ENCODE measurements at places on chromosomes 4 and X.

DNA sequence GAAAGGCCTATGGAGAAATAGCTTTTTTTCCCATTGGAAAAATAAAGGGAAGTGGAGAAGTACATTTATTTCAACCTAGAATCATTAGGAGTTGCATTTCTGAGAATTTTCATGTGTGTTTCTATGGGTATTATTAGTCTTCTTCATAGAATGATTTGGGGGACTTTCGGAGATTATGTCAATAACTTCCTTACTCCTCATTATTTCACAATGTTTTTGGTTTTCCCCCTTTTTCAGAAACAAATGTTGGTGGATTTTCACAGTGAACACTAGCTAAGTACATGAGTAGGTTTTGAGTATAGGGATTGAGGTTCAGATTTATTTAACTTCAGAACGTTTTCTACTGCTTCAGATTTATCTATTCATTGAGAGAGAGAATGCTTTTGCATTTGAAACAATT is 54.0 kb downstream of the SH3BGRL start:
- no peak for DNase-seq

GRCh38 chrX:4547213-4547836 is 833.9 kb upstream of the PRKX start:
- peak; percentile 51 for DNase-seq

DNA sequence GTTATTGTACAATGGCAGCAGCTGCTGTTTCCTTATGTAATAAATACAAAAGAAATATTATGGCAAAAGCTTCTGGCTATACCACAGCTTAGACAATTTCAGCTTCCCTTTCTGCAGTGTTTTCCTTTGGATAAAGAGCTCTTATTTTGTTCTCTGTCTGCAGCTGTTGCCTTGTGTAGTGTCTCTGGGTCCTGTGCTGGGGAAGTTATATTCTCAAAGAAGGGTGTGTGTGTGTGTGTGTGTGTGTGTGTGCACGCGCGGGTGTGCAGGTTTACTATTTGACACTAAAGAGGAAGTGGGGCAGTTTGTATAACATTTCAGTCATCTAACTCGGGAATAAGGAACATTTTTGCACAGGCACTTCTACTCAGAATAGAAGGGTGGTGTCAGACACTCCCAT is 83.6 kb downstream of the REPS2 start:
- no peak for DNase-seq

GRCh38 chr4:151197247-151197646 is 79.7 kb upstream of the PRSS48 start:
- no peak for DNase-seq

- no peak for DNase-seq
Observed at GRCh38 chrX:153763298-153763932, 634 bp upstream of the PLXNB3 start.

DNA sequence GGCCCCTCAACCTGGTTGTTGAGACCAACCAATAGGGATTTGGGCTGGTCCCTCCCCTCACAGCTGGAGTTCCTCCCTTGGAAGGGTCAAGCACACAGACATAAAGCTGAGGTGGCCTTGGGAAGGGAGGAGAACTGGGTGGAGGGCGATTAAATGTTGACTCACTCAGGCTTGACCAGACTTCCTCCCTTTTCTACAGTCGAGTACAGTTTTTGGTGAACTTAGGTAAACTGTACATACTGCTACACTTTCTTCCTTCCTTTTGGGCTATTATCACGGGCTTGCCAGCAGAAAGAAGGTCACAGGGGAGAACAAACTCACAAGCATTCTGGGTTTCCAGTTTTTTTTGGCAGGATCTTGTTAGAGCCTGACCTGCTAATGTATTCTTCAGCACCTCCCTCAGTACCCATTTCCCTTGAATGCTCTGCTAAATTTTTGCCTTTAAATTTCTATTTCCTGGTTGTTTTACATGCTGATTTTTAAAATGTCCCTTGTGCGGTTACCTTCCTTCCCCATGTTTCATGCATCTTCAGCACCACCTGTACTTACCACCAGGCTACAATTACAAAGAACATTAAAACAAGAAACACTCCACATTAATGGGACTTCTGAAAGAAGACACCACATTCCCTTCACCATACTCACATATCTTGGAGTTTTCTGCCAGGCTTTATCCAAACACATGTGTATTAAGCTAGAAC is 135.2 kb upstream of the RASGEF1B start:
- DNase-seq: no peak

GRCh38 chrX:153938226-153938786 is 3.5 kb upstream of the NAA10 start:
- no peak for DNase-seq

DNA sequence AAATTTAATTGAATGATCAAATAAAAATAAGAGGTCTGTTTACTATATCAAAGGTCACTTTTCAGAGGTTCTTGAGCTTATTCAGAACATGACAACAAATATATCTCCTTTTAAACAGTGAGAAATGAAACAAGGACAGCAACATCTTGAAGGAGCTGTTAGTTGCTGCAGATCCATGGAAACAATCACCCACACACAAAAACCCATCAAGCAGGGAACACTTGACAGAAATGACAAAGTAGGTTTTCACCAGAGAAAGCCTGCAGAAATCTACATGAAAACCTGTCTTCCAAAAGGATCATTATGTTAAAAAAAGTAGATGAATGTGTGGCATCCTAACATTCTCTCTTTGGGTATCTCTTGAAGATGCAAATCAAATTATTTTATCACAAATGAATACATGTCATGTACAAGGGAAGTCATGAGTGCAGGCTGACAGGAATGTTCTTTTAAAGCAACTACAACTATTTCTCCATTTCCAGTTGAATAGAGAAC is 203.0 kb downstream of the GRIA2 start:
- DNase-seq: no peak

DNA sequence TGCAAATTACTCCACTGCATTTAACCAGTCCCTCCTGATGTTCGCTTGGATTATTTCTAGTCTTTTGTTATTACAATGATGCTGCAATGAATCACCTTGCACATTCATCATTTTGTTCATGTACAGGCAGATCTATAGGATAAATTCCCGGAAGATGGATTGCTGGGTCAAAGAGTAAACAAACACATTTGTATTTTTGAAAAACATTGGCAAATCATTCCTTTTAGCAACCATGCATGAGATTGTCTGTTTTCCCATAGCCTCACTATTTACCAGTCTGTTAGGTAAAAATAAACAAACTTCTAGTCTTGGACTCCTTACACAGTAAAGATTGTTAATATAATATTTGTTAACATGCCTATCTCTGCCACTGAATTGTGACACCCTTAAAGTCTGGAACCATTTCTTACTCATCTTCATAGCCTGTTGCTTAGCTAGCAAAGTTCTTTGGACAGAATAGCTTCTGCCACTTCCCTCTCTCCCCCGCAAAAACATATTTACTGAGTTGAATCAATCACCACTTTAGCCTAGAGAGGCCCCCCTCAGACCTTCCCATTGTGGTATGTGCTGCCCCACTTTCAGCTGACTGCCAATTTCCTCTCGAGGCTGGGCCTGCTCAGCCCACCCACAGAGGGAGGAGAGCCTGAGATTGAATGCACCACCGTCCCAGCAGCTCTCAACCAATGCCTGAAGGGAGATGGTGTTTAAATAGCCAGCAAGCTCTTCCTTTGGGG is 108.4 kb upstream of the ATXN3L start:
- no peak for DNase-seq

- DNase-seq: peak; percentile 30
Observed at GRCh38 chrX:102339312-102340298, 92.6 kb downstream of the NXF2 start.

DNA sequence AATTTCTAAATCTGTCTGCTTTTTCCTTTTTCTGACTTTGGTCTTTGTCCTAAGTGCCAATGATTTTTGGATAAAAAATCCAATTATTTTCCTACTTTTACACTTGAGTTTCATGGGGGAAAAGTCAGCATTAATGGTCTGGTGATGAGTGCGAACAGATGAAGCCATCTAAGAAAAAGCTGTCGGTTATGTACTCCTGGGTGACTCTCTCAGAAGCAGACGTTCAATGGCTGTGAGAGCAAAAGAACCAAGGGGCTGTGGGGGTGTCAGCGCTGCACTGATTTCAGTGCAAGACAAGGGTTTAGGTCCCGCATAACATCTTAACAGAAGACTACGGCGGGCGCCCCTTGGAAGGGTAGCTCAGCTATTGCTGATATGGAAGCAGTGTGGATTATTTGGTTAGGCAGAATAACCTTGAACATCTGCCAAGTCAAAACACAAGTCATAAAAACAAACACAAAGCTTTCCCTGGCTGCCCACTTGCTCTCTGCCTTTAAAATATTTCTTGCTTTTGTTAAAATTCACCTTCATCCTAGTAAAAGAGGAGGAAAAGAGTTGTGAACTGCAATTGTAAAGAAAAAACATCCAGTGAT is 240.5 kb downstream of the MAML3 start:
- no peak for DNase-seq

DNA sequence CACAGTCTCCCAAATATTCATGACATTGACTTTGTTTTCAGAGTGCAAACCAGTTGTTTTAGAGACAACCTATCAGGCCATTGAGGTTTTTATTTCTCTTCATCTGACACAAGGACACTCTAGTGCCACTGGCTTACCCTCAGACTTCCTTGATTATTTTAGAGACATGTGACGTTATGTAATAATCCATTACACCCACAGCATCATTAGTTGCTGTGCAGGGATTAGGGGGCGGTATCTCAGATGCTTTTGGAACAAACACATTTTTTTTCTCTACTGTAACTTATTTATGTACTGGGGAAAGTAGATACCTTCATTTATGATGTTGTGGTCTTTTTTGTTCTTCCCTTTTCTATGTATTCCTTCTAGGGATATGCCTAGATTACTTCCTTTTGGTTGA is 2293.1 kb downstream of the PCDH7 start:
- DNase-seq: no peak

GRCh38 chr4:121706595-121707021 is 9.8 kb upstream of the ANXA5 start:
- no peak for DNase-seq

DNA sequence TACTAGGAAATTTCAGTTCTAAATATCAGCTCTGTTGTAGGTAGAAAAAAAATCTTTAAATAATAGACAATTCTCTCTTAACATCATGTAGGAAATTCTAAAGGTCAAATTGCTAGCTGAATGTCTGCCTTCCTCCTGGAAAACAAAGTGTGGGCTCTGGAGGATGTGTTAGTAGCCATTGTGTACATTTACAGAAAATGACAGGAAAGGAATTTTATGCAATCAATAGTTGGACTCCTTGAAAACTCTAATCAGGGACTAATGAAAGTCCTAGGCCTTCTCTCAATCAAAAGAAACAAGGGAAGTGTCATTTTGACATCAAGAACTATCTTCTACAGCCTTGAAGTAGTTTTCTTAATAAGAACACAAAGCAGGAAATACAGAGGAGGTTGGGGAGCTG is 174.6 kb downstream of the ANKRD50 start:
- DNase-seq: no peak

DNA sequence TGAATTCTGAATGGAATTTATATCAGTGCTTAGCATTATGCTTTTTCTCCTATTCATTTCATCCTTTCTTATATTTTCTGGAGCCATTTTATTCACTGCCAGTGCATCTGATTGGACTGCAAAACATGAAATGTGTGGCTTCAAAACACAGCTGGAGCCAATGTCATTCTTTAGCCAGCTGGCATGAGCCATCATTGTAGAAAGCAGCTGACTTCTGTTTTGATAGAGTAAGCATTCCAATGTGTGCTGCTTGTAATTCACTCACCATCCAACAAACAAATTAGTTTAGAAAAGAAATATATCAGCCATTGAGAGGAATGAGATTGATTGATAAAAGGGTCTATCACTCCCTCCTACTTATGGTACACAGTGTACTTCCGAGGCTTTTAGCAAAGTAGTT is 2616.0 kb downstream of the ARAP2 start:
- DNase-seq: no peak

- DNase-seq: no peak
Observed at GRCh38 chrX:74160816-74161215, 143.2 kb upstream of the ZCCHC13 start.

GRCh38 chr4:86910820-86911684 is 18.8 kb upstream of the C4orf36 start:
- DNase-seq: no peak

GRCh38 chr4:119016636-119017035 is 119.0 kb upstream of the MYOZ2 start:
- no peak for DNase-seq

- no peak for DNase-seq
Observed at GRCh38 chrX:108415146-108415545, 23.1 kb downstream of the COL4A6 start.

DNA sequence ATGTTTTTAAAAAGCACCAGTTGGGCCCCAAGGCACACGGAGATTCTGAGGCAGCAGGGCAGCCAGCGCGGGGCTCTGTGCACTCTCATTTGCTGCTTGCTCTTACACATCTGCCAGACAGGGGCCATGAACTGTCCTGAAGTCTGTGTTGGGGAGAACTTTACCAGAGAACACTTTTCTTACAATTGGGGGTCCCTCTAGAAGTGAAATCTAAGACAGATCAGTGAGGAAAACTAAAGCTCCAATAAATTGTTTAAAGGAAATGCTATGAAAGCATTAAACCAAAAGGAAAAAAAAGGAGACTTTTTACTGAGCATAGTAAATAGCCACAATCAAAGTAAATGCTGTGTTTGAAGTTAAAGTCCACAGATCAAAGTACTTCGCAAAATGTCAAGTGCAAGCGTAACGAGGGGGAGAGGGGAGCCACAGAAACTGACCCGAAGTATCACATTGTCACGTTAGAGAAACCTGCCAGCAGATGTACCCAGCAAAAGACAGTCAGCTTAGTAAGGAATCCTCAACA is 37.8 kb downstream of the SORBS2 start:
- no peak for DNase-seq

DNA sequence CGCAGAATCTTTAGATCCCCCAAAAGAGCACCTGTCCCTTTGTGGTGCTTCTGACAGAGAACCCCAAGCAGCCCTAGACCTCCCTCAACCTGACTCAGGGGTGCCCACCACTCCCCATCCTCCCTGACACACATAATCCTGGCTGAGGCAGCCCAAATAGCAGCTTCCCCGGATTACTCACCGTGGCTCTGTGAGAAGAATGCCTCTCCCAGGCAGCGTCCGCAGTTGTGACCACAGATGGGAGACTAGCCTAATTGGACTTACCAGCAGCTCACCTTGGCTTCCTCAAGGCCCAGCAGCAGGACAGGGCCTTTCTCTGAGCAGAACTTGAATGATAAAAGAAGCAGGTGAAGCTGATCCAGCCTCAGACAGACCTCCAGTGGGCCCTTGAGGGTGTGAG is 10.3 kb upstream of the ODAPH start:
- no peak for DNase-seq
